ENCODE measurements at places on chromosomes 13 and 19. TPM values are rescaled to one million over a fixed set of nuclear protein-coding genes. Genes with fewer than 3 reads are reported as not detected.

The PGLYRP2 gene
- total RNA-seq: not detected

The C1QTNF9B gene
- total RNA-seq: not detected

The ONECUT3 gene
- total RNA-seq: 0.23 TPM

The CEACAM1 gene
- total RNA-seq: 0.23 TPM

The OR7C1 gene
- not detected for total RNA-seq

The TEX26 gene
- 3.2 TPM for total RNA-seq

The ZBTB32 gene
- not detected for total RNA-seq

The DACH1 gene
- total RNA-seq: 29.8 TPM
